Naive B cell (primary cell): ENCODE measurements at places on chromosomes 5 and 9. TPM values are rescaled to one million over a fixed set of nuclear protein-coding genes. Genes with fewer than 3 reads are reported as not detected.

Gene TMEM252
- polyA plus RNA-seq = not detected

Gene CDH9
- polyA plus RNA-seq = not detected

Gene SOX30
- polyA plus RNA-seq = 1.0 TPM

Gene CKMT2
- polyA plus RNA-seq = not detected

Gene CAMK2A
- not detected for polyA plus RNA-seq

Gene ZCCHC7
- polyA plus RNA-seq = 195 TPM

Gene RGS14
- 25.4 TPM for polyA plus RNA-seq

Gene SAPCD2
- not detected for polyA plus RNA-seq

Gene CEL
- polyA plus RNA-seq = 0.11 TPM

Gene TMEM38B
- 39.2 TPM for polyA plus RNA-seq

Gene LHX6
- not detected for polyA plus RNA-seq

Gene MTAP
- polyA plus RNA-seq = 15.9 TPM

Gene FANCG
- 11.3 TPM for polyA plus RNA-seq

Gene KCNT1
- polyA plus RNA-seq = not detected

Gene PCDHGA1
- polyA plus RNA-seq = not detected

Gene LRRC19
- 0.37 TPM for polyA plus RNA-seq

- DNase-seq = peak; percentile 28
These were observed 5.6 kb downstream of the RMI1 start for GRCh38 chr9:83986195-83986594.

DNA sequence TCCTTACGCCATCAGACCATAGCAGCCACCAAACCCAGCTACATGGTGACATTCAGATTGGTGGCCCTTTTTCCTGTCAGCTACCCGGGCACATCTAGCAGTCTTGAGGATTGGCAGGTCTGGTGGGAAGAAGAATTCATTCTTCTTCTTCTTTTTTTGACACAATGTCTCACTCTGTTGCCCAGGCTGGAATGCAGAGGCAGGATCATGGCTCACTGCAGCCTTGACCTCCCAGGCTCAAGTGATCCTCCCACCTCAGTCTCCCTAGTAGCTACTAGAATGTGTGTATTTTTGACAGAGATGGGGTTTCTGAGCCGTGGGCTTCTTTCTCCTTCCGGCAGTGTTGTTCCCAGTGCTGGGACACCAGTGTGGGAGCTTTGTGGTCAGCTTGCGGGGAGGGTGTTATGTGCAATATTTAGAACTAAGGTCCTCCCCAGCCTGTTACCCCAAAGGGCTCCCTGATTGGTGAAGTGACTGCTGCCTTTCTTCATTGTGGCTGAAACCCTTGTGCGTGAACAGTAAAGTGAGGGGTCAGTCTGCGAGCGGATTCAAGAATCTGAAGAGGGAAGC is 3.4 kb downstream of the NTMT1 start:
- no peak for DNase-seq

DNA sequence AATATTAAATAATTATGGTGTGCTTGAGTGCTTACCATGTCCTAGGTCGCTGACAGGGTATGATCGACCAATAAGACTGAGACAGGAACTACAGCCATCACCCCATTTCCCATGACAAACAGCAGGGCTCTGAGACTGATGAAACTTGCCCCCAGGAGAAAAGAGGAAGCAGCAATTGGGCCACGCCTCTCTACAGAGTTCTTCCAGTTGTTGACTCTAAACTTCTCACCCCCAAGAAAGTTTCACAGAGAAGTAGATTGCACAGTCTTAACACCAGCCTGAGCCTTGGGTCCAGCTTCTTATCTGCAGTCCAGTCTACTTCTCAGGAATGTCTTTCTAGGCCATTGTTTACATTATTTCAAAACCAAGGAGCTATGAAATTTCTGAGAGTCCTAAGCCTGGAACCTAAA is 182.2 kb upstream of the ANKRD55 start:
- peak; percentile 84 for DNase-seq

- DNase-seq = no peak
These were observed 29.4 kb upstream of the TNIP1 start for GRCh38 chr5:151110122-151110681.

DNA sequence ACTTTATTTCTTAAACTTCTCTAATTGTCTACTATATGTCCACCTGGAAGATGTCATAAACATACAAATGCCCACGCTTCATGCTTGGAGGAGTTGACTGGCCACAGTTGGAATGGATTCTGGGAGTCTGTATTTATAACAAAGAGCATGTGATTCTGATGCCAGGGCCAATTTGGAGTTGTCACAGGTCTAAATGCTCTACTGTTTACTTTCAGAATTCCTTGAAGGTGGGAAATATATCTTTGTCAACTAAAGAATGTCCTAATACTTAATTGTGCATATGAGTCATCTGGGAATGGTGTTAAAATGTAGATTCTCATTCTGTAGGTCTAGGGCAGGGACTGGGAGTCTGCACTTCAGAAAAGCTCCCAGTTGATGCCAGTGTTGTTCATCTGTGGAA is 196.1 kb downstream of the ANXA1 start:
- DNase-seq = no peak

GRCh38 chr5:135615581-135616260 is 36.9 kb upstream of the CXCL14 start:
- no peak for DNase-seq

GRCh38 chr5:34735491-34736426 is 79.6 kb downstream of the RAI14 start:
- no peak for DNase-seq

DNA sequence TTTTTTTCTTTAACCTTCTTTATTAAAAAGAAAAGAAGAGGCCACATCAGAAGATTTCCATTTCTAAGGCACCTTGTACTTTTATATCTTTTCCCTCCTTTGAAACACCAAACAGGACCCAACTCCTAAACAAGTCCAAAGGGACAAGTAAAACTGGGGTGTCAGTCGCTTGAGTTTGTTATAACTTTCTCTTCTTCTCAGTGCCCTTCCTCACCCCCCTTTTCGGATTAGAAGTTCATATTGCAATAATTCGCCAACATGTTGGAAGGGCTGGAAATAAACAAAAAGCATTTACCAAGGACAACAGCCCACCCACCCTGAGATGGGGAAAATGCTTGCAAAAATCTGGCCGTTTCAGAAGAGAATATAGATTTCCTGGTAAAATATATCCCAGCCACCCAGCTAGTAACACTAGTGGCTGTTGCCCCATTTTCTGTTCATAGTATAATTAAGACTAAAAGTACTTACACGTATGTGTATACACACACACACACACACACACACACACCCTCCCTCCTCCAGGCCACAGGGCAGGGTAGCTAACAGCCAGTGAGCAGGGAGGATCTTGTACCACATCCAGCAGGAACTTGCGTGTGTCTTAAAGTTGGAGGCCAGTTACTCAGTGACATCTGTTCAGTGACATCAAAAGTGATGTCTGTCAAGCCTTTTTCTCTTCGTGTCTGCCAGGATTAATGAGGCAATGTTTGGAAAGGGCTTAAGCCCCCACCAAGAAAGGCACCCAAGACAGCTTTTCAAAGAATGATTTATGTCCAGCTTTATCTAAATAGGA is 149.1 kb upstream of the KLF4 start:
- DNase-seq = no peak

DNA sequence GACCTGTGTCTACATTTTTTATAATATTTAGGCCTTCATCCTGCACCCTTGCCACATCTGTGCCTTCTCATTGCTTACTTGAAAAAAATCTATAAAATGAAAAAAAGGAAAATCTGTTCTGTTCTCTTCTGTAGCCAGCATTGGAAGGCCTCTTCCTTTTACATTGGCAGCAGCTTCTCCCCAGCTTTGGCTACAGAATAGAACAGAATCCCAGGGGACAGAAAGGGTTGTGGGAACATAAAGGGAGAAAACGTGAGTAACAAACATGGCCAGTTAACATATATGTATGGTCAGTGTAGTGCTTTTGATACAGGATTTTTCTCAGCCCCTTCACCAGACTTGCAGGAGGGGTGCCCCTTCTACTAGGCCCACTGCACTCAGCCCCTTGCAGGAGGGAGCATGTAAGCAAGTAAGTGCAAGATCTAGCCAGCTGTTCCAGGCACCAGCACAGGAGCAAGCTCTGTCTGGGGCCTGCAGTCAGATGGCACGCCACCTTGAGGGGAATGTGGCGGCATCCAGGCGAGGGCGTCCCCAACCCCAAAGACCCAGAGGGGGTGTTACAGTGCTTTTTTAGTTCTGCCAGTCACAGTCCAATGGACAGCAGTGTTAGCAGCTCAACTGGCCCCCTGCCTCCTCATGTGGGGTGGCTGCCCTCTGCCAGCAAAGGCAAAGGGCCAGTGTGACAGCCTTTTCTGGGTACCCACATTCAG is 330.5 kb upstream of the ZNF462 start:
- no peak for DNase-seq

- peak; percentile 45 for DNase-seq
These were observed 93.0 kb downstream of the WNK2 start for GRCh38 chr9:93276973-93277372.

- no peak for DNase-seq
These were observed 10.3 kb downstream of the OCLN start for GRCh38 chr5:69502767-69503488.

DNA sequence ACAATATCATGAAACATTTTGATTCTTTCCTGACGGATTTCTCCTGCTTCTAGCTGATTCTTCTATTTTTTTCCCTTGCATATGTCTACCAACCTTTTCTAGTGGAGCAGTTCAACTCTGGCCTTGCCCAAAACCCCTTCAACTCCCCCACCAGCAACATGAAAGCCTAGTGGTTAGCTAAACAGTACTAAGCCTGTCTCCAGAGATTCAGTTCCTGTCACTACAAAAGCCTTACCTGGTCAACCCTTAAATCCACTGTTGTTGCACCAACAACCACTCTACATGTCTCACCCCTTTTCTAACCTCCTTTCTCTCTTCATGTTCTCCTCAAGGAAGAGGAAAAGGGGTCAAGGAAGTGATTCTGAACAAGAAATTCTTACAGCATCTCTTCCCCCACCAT is 74.8 kb upstream of the PIK3R1 start:
- no peak for DNase-seq

DNA sequence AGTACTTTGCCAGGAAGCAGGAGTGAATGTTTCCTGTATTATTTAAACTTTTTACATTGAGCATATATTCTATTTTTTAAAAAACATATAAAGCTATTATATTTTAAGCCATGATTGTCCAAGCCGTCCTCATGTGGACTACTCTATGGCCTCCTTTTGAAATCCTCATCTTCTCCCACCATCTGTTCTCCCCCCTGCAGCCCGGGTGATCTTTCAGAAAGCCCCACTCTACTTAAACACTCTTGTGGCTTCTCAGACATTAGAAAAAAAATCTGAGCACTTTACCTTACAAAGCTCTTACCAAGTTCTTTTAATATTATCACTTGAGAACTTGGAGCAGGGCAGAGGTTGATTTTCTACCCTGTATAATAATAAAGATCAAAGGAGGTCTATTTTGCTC is 95.4 kb downstream of the CAVIN4 start:
- DNase-seq = no peak

- no peak for DNase-seq
These were observed 211.6 kb downstream of the MAST4 start for GRCh38 chr5:66807743-66808142.

GRCh38 chr9:114666851-114667250 is 9.2 kb upstream of the TEX53 start:
- no peak for DNase-seq

GRCh38 chr5:59955241-59955640 is 61.7 kb upstream of the PDE4D start:
- DNase-seq = no peak

GRCh38 chr9:71549023-71549422 is 219.3 kb downstream of the CEMIP2 start:
- DNase-seq = peak; percentile 63

- no peak for DNase-seq
These were observed 15.1 kb downstream of the SLC28A3 start for GRCh38 chr9:84325347-84325973.

- no peak for DNase-seq
These were observed 905 bp downstream of the CDK9 start for GRCh38 chr9:127786773-127787104.

GRCh38 chr5:140342287-140342686 is 4.1 kb downstream of the HBEGF start:
- DNase-seq = peak; percentile 58

DNA sequence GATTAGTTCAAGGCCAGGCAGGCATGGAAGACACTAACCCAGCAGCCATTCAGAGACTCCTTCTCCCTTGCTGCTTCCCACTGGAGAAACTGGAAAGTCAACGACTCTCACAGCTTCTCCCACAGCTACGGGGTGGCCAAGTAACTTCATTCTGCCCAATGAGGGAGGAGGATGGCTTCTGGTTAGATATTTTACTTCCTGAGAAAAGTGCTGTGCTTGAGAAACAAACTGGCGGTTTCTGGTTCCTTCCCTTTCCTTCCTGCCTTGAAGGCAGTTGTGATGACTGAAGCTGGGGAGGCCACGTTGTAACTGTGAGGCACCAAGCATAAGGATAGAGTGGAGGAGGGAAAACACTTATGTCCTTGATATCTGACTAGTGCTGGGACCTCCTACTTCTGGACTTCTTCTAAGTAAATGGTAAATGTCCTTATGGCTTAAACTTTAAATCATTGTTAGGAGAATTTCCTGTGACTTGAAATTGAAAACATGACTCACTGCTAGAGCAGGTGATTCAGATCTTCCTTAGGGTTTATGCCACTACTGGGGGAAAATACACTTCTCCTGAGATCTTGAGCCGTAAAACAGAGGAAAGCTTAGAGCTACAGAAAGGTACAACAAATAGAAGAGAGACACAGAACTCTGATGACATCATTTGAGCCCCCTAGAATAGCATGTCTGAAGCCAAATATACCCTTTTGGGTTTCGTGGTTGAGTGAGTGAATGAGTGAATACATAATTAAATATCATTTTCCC is 3.1 kb upstream of the GNPDA1 start:
- no peak for DNase-seq

- no peak for DNase-seq
These were observed 3.6 kb upstream of the TMEM210 start for GRCh38 chr9:137175345-137175961.

GRCh38 chr9:89591274-89592212 is 13.3 kb upstream of the GADD45G start:
- DNase-seq = no peak

DNA sequence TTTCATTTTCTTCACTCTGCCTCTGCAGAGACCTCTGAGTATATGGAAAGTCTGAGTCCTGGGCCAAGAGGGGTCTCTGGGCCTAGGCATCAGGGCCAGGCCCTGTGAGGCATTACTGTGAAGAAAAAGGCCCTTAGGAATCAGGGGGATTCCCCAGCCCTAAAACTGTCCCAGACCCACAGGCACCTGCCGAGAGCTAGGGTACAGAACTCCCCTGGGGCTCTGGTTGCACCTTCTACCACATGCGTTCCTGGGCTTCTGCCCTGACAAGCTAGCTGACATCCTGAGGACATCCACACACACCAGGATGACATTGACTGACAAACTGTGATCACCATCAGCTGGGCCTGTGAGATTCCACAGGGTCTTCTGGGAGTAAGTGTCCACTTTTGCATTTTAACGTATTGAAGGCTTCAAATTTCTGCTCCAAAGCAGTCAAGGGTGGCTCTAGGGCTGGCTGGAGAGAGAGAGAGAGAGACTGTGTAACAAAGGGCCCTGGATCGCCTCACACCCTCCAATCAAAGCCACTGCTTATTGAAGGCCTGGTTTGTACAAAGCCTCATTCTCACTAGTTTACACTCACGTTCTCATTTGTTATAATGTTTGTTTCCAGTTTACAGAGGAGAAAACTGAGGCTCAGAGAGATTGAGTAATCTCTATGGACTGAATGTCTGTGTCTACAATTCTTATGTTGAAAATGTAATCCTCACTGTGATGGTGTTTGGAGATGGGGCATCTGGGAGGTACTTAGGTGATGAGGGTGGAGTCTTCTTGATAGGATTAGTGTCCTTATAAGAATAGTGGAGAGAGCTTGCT is 45.1 kb downstream of the TGFBI start:
- DNase-seq = no peak
